ENCODE measurements at places on chromosomes 1 and 21.

DNA sequence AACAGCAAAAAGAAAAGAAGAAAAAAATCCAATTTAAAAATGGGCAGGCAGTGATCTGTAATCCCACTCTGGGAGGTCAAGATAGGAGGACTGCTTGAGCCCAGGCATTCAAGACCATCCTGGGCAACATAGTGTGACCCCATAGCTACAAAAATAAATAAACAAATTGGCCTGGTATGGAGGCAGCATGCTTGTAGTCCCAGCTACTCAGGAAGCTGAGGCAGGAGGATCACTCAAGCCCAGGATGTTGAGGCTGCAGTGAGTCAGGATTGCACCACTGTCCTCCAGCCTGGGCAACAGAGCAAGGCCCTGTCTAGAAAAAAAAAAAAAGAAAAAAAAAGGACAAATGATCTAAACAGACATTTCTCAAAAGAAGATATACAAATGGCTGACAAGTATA lies 99.6 kb downstream of the EIF4G3 start:
- no peak for DNase-seq

- no peak for DNase-seq
Measured at GRCh38 chr1:15810073-15810472, 2.6 kb upstream of the UQCRHL start.

DNA sequence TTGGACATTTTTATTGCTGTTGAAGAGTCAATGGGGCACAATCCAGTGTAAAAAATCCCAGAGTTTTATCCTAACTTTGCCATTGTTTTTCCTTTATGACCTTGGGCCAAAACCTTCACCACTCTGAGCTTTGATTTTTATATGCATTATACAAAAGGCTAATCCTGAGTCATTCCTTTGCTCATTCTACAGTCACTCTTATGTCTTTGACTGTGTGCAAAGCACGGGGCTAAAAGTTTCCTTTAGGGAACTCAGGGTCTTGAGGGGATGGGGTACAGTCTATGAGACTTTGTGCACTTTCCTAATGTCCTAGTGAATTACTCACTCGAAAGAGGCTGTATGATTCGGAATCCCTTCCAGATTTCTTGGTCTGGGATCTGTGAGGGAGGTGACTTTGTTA lies 543.2 kb upstream of the CAMK1G start:
- no peak for DNase-seq

DNA sequence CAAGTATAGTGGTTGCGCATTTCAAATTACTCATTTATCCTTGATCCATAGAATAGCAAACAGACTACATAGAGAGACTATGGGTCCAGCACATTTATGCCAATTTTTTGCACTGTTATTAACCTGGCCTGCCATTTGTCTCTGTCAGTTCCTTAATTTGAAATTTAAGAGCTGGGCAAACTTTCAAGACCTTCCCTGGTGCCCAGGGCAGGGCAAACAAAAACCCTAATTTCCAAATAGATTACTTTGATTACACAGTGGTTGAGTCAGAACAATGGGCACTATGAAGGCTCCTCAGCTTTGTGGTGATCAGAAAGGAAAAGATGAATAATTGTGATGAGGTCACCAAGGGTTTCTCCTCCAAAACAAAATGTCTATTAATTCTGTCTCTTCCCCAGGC lies 80.6 kb downstream of the TNFSF18 start:
- DNase-seq, result no peak

DNA sequence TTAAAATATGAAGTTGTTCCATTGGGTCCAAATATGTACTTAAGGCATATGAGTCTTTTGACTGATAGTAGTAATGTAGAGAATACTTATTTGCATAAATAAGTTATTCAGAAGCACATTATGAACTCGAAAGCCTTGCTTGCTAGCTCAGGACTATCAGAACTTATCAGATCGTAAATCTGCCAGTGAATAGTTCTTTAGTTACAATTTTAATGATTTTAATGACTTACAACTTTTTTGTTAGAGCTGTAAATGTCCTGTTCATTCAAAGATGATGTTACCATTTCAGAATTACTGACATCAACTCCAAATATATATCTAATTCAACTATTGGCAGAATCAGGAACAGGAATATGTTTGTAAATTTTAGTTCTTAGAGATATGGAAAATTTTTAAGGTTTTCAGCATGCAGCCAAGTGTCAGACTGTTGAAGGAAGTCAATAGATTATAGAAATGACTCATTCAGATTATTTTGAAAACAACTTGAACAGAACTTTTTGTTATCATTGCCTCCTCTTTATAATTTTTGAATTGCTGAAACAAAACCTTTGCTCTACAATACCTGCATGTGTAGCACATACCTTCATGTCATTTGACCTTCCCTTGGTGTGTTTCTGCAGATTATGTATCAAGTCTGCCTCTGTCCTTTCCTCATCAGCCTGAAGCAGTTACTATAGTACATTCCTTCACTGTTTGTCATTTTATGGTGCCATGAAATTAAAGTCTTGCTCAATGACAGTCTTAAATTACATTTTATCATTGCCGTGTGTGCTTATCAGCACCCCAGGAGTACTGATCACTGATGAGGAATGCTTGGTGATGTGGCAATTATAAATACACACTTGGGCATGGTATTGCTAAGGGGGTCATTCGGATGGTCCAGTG lies 44.9 kb downstream of the LRRC8D start:
- DNase-seq, result no peak

DNA sequence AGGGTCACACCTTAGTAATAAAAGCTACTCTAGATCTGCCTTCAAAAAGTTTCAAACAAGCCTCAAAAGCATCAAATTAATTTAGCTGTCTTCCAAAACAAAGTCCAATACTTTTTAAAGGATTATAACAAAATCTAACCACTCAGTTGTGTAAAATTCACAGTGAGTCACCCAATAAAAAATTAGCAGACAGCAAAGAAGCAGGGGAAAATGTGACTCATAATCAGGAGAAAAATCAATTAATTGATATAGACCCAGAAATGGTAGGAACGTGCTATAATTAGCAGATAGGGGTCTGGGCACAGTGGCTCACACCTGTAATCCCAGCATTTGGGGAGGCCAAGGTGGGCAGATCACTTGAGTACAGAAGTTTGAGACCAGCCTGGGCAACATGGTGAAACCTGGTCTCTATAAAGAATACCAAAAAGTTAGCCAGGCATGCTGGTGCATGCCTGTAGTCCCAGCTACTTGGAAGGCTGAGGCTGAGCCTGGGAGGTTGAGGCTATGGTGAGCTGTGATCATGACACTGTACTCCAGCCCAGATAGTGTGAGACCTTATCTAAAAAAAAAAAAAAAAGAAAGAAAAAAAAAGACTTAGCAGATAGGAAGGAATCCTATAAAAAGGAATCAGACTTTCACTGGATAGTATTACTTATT lies 8.1 kb upstream of the MYOG start:
- DNase-seq, result no peak

- DNase-seq, result no peak
Measured at GRCh38 chr1:160374306-160375110, 7.6 kb downstream of the NHLH1 start.

GRCh38 chr1:172136925-172137324 lies 283.6 kb upstream of the C1orf105 start:
- no peak for DNase-seq

- DNase-seq, result no peak
Measured at GRCh38 chr1:201508809-201509208, 1.9 kb upstream of the CSRP1 start.

- DNase-seq, result no peak
Measured at GRCh38 chr1:31694069-31694963, 9.5 kb downstream of the COL16A1 start.

DNA sequence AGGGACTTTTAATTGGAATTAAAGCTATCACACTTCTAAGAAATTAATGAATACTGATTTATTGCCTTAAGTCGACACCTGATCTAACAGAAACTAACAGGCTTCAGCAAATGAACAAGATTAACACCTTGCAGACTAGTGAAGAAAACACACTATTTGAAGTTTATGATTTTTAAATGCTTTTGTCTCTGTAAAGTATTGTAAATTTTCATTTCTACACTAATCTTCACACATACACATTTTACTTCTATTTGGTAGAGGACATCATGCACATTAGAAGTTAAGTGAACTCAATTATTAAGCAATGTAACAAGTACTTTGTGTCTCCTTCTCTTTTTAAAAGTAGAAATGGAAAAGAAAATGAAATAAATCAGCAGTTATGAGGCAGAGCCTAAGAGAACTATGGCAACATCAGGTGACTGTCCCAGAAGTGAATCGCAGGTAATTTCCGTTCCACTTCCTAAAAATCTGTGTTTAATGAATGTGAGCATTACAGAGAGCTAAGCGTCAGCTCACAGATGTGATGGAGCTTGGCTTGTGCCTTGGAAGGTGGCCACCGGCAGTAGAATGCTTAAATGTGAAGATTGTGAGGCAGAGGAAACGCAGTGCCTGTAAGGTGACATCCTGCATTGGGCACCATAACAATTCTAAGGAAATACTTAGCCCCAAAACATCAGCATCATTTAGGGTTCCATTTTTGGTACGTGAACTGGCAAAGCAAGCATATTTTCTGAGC lies 1.2 kb downstream of the PRMT2 start:
- DNase-seq, result no peak

DNA sequence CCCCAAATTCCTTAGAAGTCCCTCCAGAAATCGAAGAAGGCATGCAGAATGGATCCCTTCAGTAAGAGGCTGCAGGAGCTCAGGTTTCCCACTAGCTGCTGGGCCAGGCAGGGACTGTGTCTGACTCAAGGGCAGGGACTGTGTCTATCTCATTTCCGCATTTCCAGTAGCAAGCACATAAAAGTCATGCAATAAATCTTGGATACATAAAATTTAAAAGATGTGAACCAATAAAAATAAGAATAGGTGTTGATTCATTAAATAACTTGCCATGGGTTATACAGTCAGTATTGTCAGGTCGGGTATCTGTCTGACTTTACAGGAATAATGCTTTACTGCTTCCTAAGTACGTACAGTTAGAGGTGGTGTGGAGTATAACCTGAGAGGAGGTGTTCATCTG lies 15.2 kb downstream of the PM20D1 start:
- DNase-seq, result no peak

GRCh38 chr1:94806441-94806871 lies 13.7 kb upstream of the SLC44A3 start:
- DNase-seq, result peak; percentile 80
